ENCODE measurements at places on chromosomes 3 and 15.

- peak; percentile 94 for DNase-seq
These were observed at the start of gene RPL29 for GRCh38 chr3:51995346-51996163. Gene RPL29 (minus strand): TSS chr3:51995895. CDS start chr3:51995461, 434 bp downstream.

GRCh38 chr3:137410028-137410427 lies 354.1 kb upstream of the SOX14 start:
- DNase-seq = no peak

DNA sequence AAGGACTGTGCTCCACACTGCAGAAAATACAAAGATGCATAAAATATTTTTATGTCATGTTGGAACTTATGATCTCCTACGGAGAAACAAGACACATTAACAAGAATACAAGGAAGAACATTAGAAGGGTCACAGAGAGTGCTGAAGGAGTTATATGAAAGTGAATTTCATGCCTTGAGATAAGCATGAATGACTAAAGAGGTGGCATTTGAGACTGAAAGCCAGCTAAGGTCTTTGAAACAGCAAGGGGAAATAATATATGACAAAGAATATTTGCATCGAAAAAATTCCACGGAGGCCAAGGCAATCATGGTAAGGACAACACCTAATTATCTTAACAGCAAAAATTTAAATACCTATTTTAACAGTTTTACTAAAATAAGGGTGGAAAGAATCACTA lies 12.5 kb downstream of the GSK3B start:
- DNase-seq = no peak

DNA sequence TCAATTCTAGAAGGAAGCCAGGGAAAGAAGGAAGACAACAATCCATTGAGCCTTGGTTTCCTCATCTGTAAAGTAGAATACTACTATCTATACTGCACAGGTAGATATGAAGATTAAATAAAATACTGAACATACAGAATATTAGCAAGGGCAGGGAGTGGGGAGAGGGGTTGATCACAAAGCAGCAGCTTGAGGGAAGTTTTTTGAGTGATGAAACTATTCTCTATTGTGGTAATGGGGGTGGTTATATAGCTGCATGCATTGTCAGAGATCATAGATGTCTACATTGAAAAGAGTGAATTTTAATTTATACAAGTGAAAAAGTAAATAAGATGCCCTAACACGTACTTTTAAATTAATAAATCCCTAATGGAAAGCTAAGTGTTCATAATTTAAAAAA lies 242.6 kb upstream of the LRTM1 start:
- no peak for DNase-seq

GRCh38 chr3:130539005-130539404 lies 22.0 kb downstream of the COL6A6 start:
- DNase-seq = no peak

DNA sequence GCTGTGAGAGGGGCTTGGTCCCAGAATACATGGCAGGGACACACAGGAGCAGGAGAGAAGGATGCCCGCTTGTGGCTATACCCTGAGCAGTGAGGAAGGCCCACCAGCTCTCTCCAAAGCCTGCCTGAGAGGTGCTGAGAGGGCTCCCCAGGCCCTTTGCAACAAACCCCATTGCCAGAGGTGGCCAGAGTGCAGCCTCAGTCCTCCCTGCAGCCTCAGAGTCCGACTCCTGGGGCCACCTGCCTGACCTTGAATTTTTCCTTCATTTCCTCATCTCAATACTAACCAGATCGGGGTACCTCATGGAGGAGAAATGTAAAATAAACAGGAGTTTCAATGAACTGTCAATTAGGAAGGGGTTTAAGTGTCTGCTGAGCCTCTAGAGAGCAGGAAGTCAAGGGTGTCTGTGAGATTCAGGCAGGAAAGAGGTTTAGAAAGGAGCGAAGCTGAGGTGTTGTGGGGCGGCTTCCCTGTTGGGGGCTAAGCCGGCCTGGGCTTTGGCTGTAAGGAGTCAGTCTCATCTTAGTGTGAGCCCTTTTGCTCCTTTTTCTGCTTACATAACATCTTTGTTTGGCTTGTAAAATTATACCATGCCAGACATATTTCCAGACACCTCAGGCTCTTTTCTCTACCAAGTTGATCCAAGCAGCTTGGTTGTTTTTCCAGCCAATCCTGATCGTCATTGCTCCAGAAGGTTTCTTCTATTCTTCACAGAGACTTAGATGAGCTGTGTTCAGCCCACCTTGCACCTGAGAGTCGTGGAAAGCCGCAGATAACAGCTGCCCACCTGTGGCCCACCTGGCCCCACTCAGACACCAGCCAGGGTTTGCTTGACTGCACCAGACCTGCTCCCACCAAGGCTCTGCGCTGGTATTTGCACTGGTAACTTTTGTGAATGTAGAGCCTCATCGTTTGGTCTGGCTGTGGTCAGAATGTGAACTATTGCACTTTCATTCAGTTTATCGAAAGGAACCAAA lies 36.7 kb downstream of the CMTM7 start:
- no peak for DNase-seq

DNA sequence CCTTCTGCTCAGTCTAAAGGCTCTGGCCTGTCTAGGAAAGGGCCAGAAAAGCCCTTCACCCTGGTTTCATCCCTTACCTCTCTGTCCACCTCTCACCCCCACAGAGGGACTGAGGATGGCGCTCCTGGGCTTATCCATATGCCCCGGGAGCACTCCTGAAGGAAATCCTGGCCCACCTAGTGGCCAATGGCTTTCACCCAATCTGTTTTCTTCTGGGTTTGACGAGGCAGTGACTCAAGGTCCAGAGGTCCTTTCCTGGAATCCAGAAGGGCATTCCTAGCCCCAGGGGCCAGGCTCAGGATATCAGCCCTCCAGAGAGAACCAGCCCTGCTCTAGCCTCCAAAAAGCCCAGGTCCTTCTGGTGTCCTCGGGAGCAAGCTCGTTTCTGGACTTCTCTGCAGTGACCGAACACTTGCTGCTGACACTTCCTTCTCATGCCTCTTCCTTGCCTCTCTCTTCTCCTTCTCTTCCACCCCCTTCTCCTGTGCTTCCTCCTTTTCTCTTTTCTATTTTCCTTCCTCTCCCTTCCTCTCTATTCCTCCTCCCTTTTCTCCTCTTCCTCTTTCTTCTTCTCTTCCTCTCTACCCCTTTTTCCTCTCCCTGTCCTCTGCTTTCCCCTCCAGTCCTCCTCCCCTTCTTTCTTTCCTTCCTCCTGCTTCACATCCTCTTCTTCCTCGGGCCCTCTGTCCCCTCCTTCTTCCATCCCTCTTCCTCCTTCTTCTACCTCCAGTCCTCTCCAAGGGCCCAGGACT lies 59.6 kb downstream of the RHCG start:
- DNase-seq = no peak

All from putamen (tissue), 1 donor.